Kidney (tissue), 22 donors: ENCODE measurements at places on chromosomes 2 and 18. TPM values are rescaled to one million over a fixed set of nuclear protein-coding genes. Genes with fewer than 3 reads are reported as not detected.

The ZNF516 gene
- 28.7 TPM for total RNA-seq

The COL4A3 gene
- total RNA-seq: 48.8 TPM

The TDRD15 gene
- 0.06 TPM for total RNA-seq

The BOLL gene
- not detected for total RNA-seq

The CCBE1 gene
- 2.2 TPM for total RNA-seq

The GATA6 gene
- total RNA-seq: 10.9 TPM

The GPATCH11 gene
- total RNA-seq: 6.0 TPM

The IL36RN gene
- not detected for total RNA-seq

The FMNL2 gene
- total RNA-seq: 39.1 TPM

The NOSTRIN gene
- 50.2 TPM for total RNA-seq

The NOL4 gene
- 1.1 TPM for total RNA-seq

The OXER1 gene
- total RNA-seq: 2.5 TPM

The NDUFS1 gene
- total RNA-seq: 97.2 TPM

The MOGAT1 gene
- not detected for total RNA-seq

The TMEM178A gene
- total RNA-seq: 5.7 TPM

The OR6B2 gene
- total RNA-seq: not detected

The PAX8 gene
- total RNA-seq: 607 TPM
